ENCODE measurements at places on chromosomes 5 and 9.

GRCh38 chr9:107606149-107606790 is 116.7 kb upstream of the KLF4 start:
- DNase-seq, result no peak

- no peak for DNase-seq
Observed at GRCh38 chr9:114382699-114383520, 4.9 kb downstream of the AKNA start.

DNA sequence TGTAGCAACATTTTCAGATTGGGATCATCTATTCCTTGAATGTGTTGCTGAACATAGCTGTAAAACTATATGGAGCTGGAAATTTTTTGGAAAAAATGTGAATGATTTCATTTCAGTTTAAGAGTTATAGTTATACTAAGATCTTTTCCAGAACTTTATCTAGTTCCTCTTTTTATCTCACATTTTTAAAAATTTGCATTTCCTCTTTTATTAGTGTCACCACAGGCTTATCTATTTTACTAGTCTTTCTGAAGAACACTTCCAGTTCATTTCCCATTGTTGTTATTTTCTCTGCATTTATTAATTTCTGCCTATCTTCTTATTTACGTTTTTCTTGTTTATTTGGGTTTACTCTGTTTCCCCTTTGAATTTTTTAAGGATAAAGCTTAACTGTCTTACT is 46.0 kb upstream of the FSTL4 start:
- no peak for DNase-seq

- no peak for DNase-seq
Observed at GRCh38 chr9:27538647-27539046, 9.0 kb upstream of the MOB3B start.

GRCh38 chr5:144390133-144390532 is 219.5 kb downstream of the KCTD16 start:
- no peak for DNase-seq

DNA sequence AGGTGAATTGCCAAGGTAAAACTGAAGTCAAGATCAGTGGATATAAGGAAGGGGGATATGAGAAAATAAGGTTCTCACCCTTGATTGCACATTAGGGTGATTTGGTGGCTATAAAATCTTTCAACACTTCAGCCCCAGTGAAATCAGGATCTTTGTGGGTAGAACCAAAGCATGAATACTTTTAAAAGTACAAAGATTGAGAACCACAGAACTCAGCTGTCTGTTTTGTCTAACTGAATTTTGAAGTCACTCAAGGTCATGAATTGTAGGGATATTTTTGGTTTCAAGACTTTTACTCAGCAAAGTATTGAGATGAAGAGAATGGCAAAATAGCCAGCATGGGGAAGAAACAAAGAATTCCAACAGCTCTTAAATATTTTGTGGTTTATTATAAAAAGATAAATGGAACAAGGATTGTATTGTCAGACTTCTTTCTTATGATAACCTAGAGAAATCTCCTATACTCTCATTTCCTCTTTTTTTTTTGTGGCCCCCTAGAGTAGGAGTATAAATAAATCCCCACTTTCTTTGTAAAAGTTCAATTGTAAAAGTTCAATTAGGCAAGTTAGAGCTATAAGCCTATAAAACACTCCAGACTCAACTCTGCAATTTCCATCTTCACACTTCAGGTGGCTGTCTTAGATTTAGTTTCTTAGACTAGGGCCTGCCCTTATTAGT is 272.9 kb downstream of the PDE4D start:
- DNase-seq, result no peak

- DNase-seq, result no peak
Observed at GRCh38 chr9:100104314-100104713, 5.3 kb downstream of the INVS start.

GRCh38 chr5:42579320-42579719 is 156.1 kb downstream of the GHR start:
- DNase-seq, result no peak

GRCh38 chr9:79357616-79358015 is 214.1 kb upstream of the TLE4 start:
- no peak for DNase-seq

DNA sequence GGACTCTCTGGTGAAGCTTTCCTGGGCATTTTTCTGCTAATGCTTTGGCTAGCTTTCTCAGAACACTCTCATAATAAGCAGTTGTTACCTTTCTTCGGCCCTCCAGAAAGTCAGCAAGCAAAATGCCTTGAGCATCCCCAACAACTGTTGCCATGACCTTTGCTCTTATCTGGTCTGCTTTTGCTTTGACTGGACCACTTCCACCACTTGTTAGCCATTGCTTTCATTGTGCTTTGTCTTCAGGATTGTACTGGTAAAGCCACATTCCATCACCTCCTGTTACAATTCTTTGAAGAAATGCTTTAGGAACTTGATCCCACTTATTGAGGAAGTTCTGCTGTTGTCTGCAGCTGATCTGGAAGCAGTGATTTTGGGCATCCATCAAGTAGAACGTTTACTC is 35.7 kb downstream of the RAD50 start:
- DNase-seq, result no peak

GRCh38 chr9:81632599-81632998 is 56.7 kb downstream of the TLE1 start:
- DNase-seq, result no peak

- no peak for DNase-seq
Observed at GRCh38 chr9:6545017-6545691, 100.4 kb downstream of the GLDC start.

DNA sequence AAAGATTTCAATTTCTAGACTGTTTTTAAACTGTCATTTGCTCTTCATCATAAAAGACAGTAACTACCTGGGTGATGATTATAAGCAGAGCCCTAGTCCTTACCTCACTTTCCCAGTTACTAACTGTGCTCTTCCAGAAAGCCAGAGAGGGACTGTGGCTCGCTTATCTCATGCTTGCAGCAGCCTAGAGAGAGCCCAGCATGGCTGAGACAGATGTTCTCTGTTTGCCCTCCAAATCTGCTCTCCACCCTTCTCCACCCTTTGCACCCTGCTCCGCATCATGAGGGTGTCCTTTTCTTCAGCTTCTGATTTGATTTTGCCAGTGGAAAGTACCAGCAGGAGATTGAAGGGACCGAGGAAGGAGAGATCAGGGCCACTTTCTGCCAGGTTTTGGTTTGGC is 61.2 kb upstream of the SELENOP start:
- DNase-seq, result no peak

GRCh38 chr9:126671381-126671831 is 57.7 kb downstream of the LMX1B start:
- no peak for DNase-seq

- DNase-seq, result no peak
Observed at GRCh38 chr5:180390441-180391190, 37.5 kb upstream of the GFPT2 start.

DNA sequence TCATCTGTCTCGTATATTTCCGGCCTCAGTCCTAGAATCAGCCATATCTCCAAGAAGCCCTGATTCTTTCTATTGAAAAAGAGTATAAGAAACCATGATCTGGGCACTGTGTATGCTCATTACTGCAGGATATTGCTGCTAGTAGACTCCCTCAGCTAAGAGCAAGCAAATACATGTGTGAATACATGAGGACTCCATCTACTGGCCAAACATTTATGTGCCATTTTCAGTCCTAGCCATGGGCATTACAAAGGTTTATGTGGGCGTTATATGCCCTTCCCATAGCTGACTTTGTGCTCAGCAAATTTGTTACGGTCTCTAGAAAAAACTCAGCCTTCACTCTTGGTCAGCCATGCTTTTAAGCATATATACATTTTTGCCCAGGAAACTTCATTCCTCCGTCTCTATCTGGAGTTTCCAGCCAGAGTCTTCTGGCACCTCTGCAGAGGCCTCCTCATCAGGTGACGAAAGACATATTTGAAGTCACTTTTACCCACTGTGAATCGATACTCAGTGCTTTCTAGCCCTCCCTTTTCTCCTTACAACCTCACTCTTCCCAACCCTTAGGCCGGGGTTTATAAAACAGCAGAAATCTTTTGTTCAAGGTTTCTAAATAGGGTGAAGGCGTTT is 1495.6 kb upstream of the CDH6 start:
- no peak for DNase-seq

- no peak for DNase-seq
Observed at GRCh38 chr5:61842840-61843239, 463.2 kb upstream of the KIF2A start.
